CD4-positive, alpha-beta T cell treated with Interleukin-4 for 1 hour (primary cell): ENCODE measurements at places on chromosomes 2 and 18.

GRCh38 chr2:1759611-1759930 is 15.3 kb upstream of the PXDN start:
- no peak for DNase-seq

- no peak for DNase-seq
Observed at GRCh38 chr2:100178864-100179263, 36.5 kb upstream of the AFF3 start.

DNA sequence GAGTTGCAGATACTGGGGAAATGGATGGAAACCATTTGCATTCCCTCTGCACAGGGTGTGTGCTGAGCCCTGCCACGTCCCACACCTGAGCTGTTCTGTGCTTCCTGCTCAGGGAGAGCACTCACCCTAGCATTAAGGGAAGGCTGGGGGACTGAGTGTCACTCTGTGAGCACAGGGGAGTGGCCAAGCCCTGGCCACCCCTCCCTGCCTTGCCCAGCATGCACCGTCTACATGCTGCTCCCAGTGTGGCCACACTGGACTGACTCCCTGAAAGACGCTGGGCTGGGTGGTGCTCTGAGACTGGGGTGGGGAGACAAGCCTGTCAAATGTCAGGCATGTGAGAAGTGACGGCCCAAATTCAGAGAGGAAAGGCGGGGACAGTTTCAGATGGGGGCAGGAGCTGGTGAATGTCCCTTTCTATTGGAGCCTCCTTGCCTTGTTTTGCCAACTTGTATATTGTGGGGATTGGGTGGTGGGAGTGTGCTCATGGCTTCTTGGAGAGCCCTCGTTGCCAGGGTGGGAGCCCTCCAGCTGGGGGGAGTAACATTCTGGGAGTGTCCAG is 298.4 kb upstream of the HS6ST1 start:
- DNase-seq: no peak

DNA sequence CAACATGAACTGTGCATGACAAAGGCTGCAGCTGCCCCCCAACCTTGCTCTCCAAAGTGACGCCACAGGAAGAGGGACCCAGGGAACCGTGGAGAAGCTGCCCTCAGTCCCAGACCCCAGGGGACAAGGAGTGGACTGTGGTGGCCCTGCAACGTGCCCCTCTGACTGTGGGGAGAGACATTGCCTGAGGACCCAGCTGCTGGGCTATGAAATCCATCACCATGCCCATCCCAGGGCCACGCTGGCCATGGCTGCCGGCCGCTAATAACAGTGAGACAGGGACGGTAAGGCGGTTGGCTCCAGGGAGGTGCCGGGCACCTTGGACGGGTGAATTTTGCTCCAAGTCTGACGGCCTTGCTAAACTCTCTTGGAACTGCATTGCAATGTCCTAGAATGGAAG is 211.3 kb upstream of the HDAC4 start:
- DNase-seq: no peak
